CMK (cell line): ENCODE measurements at places on chromosomes 3 and 15.

DNA sequence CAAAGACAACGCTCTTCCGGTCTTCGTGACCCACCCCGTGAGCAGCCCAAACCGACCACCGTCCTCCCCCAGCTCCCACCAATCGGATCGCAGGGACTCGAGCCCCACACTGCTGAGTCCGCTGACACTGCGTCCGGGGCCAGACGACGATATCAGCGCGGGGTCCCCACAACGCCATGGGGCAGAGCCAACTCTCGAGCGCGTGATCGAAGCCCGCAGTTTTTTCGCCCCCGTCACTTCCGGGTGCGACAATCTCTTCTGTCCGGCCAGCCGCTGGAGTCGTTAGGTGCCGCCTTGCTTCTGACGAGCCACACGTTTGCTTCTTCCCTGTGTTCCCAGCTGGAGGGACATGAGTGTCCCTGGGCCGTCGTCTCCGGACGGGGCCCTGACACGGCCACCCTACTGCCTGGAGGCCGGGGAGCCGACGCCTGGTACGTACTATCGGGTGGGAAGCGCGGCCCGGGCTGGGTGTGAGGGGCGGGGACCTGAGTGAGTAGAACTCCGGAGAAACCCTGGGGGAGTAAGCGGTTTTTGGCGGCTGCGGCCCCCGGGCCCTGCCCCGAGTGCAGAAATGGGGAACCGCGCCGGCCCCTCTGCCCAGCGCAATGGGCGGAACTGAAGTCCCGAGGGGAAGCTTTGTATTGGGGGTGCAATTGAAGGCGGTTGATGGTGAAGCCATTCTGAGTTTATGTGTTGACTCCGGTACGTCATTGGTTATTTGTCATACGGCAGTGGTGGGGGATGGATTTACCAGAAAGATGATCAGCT lies at the start of gene BLOC1S6:
Gene BLOC1S6, plus strand, starts transcription at position 285 of the 768 bp plus-strand sequence. Its CDS starts 65 bp downstream, at position 350.
- peak; percentile 86 for DNase-seq

DNA sequence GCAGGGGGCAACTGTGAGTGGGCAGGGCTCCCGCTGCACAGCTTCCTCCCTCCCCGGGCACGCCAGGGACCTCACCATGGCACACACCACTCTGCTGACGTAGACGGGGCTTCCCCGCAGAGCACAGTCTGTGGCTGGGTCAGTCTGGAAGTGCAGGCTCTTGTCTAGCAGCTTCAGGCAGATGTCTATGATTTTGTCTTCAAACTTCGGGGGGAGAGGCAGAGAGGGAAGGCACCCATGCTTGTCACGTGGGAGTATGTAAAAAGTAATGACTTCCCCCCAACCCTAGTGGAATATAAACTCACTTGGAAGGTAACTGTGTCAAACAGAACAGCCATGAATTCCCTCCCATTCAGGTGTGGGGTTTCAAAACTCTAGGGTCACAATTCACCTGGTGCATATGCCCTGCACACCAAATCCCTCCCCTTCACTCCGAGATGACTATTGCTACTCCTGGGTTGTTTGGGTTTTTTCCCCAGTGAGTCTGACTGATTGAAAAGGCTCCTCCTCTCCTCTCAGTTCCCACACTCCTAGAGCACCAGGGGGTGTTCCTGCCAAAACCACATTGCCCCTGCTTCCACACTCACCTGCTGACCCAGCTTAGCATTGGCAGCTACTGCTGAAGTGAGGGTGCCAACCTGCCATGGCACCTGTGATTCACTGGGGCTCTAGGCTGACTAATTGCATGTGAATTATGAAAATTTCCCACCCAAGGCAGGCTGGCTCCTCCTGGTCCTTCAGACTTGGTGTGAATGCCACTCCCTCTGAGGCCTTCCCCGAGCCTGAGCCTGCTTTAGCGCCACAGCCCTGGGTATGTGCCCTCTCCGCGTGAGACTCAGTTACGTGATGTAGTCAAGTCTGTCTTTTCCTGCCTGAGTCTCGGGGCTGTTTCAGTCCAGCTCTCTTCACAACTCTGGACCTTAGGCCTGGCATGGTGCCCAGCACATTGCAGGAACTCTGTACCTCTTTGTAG lies 13.0 kb downstream of the TGM5 start:
- no peak for DNase-seq

- DNase-seq, result no peak
Measured at GRCh38 chr3:21942328-21942727, 191.3 kb upstream of the ZNF385D start.

DNA sequence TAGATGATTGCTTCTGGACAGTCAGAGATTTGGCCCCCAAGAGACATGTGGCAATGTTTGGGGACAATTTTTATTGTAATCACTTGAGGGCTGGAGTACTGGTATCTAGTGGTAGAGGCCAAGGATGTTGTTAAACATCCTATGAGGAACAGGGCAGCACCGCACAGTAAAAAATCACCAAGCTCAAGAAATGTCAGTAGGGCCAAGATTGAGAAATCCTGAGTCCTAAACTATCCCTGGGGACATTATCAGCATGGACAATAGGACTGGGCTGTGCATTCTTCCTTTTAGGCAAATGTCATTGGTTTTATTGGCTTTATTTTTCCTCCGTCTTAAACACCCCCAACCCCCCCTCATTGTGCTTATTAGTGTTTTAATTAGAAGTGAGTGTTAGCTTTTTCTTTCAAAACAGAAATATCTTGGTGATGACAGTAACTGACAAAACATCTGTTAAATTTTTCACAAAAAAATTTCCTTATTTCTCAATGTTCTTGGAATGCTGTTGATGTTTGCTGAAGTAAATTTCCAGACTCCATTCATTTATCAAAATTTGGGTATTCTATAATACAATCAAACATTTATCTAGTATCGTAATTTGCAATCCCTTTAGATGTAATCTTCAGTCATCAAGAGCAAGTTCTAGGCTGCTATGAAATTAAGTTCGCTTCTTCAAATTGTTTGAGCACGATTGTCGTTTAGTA lies 944.4 kb downstream of the VGLL3 start:
- DNase-seq, result no peak

- DNase-seq, result no peak
Measured at GRCh38 chr15:26095710-26096330, 232.7 kb upstream of the ATP10A start.
